Midbrain (tissue), 1 donor: ENCODE measurements at places on chromosomes 7 and 10.

- DNase-seq: no peak
Measured at GRCh38 chr7:148623586-148624282, 33.2 kb downstream of the C7orf33 start.

GRCh38 chr10:95333997-95334804, 43.4 kb upstream of the PDLIM1 start:
- DNase-seq: no peak

DNA sequence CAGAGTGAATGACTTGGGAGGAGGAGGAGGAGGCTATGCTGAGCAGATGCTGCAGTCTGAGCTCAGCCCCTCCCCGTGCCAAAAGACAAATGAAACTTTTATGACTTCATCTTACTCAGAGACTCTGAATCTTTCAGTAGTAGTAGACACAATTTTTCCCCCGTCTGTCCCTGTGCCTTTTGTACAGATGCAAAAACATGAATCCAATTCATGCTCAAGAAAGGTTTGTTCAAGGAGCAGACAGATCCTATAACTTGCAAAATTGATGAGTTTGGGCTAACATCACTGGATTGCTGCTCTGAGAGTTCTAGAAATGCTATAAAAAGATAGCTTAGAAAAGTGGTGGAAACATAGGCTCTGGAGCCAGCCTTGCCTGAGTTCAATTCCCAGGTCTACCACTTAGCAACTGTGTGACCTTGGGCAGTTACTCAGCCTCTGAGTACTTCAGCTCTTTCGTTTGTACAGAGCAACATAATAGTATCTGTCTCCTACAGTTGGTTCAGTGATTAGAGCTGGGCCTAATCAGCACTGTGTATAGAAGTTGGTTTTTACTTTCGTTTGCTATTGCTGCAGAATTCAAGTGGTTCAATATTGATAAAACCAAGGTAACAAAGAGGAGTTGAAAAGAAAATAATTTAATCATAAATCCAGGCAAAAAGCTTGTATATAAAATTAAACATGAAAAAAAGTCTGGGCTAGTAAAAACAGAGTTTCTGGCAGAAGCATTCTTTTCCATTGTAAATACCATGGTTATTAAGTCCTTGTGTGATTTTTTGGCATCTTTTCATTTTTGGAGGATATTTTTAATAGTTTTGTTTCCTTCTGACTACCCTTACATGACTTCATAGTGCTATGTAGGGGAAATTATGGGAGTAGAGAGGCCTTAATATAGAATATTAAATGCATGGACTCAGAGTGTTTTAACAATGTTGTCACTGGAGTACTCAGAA, 174.2 kb upstream of the ZNF32 start:
- DNase-seq: no peak

DNA sequence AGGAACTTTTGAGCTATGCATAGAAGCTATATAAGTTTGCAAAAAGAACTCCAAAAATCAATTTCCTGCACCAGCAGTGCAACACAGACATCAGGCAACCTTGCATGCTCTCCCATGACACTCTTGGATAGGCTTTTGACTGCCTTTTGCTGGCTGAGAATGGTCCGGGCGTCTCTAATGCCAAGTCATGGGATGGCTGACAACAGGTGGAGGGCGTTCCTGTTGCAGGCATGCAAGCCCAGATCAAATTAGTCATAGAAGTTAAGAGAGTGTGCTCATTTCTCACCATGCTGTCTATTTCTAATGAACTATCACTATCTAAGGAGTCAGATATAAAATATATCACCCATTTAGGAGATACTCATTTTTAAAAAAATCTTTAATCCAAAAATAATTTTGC, 8.4 kb downstream of the PLCE1 start:
- DNase-seq: no peak

DNA sequence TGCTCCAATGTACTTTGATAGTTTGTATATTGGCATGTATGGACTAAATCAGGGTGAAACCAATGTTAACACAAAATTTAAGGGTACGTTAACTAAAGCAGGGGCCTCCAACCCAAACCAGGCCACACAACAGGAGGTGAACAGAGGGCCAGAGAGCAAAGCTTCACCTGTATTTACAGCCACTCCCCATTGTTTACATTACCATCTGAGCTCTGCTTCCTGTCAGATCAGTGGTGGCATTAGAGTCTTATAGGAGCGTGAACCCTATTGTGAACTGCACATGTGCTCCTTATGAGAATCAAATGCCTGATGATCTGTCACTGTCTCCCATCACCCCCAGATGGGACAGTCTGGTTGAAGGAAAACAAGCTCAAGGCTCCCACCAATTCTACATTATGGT, 62.0 kb upstream of the SCIN start:
- DNase-seq: no peak

GRCh38 chr7:34357068-34357467, 300.9 kb upstream of the NPSR1 start:
- DNase-seq: no peak

- DNase-seq: no peak
Measured at GRCh38 chr10:8042721-8043568, 11.5 kb upstream of the GATA3 start.

GRCh38 chr10:132572545-132572937, 35.0 kb downstream of the INPP5A start:
- no peak for DNase-seq

GRCh38 chr10:24114556-24114955, 94.4 kb upstream of the KIAA1217 start:
- no peak for DNase-seq

DNA sequence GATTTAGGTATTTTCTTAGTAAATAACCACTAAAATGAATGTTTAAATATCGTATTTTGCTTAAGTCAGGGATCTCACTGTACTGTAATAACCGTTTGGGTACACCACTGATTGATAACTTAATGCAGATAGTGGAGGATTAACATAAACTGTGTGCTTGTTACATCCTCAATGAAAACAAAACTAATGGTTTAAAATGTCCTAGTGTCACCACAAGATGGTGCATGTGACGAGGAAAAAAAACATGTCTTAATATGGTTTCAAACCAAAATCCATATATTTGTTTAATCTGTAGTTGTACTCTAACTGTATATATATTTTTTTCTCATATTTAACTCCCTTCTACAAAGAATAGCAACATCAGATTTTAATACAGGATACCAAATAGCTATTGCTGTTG, 19.2 kb downstream of the ARMC10 start:
- peak; percentile 29 for DNase-seq

GRCh38 chr10:33376976-33377657, 42.6 kb upstream of the NRP1 start:
- DNase-seq: no peak

DNA sequence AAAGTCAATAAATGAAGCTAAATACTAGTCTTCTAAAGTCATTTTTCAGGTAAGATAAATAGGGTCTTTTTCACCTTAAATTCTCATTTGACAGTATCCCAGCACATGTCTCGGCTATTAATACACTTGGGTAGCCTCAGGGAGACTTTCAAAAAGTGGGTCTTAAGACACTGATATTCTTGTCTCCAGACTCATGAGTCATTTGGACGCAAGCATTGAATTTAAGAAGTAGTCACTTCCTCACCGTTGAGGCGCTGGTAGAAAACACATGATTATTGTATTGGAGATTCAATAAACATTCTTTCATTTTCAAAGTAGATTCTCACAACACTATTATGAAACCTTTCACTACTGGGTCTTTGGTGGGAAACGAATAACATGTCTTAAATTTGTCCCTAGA, 108.9 kb upstream of the SP8 start:
- no peak for DNase-seq

DNA sequence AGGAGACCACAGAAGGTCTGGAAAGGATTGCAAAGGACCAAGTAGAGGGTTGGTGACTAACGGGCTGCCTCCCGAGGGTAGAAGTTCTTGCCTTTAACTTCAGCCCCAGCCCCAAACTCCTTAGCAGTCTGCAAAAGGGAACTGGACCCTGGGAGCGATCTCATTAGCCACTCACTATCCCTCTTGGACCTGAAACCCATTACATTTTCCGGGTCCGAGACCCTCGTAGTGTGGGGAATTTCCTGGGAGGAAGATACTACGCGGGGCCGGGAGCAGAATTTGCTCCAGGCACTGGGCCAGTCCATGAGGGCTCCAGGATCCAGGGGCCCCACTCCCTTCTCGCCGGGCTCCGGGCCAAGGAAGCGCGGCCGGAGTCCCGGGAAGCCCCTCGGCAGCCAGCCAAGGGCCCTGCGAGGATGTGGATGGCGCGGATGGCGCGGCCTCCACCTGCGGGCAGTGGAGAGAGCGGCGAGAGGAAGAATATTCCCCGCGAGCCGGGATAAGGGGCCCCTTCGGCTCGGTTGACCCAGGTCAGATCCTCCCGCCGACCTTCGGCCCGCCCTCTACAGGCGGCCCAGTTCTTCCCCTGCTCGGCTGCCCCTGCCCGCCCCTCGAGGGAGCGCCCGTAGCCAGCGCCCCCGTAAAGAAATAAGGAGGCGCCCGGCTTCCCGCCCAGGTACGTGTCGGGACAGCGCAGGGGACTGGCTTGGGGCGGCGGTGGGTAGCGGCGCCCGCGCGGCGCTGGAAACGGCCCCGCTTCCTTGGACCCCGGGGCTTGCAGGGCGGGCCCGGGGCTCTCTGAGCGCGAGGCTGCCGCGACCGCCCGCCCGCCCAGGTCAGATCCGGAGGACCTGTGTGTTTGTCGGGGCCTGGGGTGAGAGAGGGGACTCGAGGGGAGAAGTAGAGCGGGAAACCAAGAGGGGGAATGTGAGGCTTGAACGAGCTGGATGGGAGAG, at the start of gene MYO3A:
TSS of gene MYO3A (plus strand) at position 577 of the 956 bp plus-strand sequence. CDS start 17,882 bp downstream, outside the sequence.
- no peak for DNase-seq

GRCh38 chr7:114953724-114954123, 31.8 kb downstream of the MDFIC start:
- no peak for DNase-seq

DNA sequence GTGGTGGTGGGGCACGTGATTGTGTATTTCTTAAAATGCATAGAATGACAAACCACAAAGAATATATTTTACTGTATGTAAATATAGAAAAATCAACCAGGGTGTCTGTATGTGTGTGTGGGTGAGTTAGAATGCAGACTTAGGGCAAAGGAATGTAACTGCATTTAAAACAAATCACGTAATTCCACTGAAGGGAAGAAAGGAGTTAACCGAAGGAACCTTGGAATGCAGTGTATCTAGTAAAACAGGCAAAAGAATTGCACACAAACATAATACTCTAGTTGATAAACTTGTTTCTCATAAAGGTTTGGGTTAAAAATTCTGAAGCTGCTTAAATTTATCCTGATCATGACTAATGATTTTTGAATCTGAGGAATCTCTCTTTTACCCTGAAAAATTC, 134.9 kb downstream of the ADRA2A start:
- no peak for DNase-seq

DNA sequence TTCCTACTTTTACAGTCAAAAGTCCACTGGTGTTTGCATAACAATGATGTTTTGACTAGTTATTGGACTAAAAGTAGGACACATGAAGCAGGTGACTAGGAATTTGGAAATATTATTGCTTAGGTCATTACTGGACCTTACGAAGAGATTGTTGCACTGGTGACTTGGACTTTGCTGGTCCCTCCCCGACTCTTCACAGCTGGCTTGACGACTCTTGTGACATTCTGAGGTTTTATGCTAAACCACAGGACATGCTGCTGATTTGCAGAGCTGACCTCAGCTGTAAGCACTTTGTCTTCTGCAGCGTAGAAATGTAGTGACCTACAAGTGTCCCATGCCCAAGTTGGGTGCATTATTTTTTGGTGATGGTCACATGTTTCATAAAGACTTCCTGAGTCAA, 21.9 kb downstream of the PCBD1 start:
- no peak for DNase-seq

DNA sequence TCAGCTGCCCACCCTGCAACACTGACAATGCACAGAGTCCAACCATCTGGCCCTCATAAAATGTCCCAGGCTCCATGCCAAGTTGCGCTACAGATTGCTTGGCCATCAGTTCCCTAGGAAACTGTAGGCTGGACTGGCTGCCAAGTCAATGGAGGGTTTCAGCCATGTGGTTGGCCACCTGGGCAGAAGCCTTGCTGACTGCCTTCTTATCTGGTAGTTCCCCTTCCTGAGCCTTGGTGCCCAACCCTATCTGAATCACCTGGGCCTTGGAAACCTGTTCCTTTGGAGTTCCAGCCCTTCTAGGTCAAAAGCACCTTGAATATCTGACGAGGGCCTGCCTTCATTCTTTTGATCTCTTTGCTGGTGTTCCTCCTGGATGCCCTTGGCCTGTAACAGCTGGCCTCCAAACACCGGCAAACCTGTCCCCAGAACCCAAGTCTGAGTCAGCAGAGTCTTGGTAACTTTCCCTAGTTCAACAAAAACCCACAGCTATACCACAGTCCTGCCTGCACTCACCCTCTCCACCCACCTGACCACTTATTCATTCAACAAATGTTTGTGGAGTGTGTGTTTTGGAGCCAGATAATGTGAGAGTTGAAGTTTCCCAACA, 37.4 kb upstream of the KDM7A start:
- DNase-seq: no peak

GRCh38 chr10:22740180-22740579, 25.8 kb upstream of the PIP4K2A start:
- DNase-seq: no peak

DNA sequence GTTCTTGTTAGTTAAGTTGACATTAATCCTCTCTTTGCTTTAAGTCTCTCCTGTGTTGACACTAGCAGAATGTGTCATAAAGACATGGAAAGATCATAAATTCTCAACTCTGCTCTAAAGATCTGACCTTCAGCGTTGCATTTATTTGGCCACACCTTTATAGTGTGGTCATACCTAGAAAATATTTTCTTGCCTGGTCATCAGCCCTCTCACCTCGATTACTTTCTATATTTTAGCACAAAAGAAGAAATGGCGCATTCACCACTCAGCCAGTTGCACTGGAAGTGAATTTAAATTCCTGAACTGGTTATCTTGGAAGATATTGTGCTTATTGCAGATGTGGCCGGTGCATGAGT, 96.7 kb upstream of the PDCD4 start:
- DNase-seq: no peak

DNA sequence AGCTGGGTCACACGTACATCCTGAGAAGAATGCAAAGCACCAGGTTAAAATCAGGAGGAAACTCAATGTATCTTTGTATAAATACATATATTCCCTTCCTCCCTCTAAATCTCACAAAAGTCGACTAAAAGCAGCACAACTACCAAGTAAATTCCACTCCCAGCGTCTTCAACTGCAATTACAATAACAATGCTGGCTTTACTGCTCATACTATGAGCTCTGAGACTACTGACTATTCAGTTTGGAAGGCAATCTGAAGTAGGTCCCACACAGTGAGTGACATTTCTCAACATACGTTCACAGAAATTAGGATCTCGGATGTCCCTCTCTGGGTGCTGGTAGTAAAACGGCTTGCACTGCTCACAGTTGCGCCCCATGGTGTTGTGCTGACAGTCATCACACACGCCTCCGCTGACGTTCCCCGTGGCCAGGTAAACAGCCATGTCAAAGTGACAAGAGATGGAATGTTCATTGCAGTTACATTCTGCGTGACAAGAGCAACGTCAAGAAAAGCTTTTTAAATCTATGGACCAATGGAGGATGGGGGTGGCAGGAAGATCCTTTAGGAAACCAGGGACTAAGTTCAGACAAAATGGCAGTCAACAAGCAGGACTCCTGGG, 27.5 kb downstream of the LAMB1 start:
- no peak for DNase-seq
